ENCODE measurements at places on chromosomes 7 and 10.

- no peak for DNase-seq
Observed at GRCh38 chr7:5212633-5213285, 22.7 kb downstream of the WIPI2 start.

GRCh38 chr10:36499693-36500092, 625.7 kb upstream of the ANKRD30A start:
- no peak for DNase-seq

GRCh38 chr7:55130395-55131141, 111.8 kb downstream of the EGFR start:
- DNase-seq = no peak

DNA sequence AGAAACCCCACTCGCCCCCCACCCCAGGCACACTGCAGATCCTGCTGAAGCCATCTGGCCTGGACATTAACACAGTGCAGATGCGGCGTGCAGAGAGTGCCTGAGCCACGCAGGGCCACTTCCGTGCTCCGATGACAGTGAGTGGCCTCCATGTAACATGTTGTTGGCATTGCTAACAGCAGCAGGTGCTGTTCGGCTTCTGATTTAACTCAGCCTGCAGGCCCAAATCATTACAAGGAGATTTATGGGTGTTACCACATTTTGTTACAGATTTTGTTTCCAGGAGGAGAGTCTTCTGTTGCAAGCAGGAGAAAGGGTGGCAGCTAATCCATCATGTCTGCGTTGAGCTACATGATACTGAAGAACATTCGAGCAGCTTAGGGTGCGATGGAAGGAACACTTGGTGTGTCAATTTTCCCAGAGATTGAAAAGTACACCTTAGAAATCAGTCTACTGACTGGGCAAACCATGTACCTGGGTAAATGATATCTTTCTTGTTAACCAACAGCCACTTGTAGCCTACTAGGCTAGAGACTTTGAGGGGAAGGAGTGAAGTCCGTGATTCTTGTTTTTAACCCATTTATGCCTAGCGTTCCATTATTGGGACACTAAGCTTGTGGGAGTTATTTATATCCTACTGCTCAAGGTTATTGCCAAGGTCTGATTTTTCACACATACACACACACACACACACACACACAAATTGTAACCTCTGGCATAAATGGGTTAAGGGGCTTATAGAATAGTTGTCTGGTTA, 90.0 kb downstream of the JCAD start:
- no peak for DNase-seq

GRCh38 chr7:81393018-81393417, 376.8 kb downstream of the HGF start:
- no peak for DNase-seq

DNA sequence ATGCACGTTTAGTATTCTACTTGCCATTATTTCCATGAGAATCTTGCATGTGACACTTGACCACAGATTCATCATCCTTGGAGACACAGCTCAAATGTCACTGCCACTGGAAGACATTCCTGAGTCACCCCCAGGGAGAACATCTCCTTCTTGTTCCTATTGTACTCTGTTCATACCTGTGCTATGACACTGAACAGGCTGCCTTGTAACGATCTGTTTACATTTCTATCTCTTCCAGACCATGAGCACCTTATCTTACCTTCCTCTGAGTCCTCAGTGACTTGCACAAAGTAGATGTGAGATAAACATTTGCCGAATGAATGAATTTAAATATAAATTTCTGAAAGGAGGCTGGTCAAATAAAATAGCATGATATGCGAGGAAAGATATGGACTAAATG, 331.9 kb upstream of the LRRN3 start:
- DNase-seq = no peak

GRCh38 chr10:119742947-119743648, 17.2 kb downstream of the INPP5F start:
- DNase-seq = no peak

DNA sequence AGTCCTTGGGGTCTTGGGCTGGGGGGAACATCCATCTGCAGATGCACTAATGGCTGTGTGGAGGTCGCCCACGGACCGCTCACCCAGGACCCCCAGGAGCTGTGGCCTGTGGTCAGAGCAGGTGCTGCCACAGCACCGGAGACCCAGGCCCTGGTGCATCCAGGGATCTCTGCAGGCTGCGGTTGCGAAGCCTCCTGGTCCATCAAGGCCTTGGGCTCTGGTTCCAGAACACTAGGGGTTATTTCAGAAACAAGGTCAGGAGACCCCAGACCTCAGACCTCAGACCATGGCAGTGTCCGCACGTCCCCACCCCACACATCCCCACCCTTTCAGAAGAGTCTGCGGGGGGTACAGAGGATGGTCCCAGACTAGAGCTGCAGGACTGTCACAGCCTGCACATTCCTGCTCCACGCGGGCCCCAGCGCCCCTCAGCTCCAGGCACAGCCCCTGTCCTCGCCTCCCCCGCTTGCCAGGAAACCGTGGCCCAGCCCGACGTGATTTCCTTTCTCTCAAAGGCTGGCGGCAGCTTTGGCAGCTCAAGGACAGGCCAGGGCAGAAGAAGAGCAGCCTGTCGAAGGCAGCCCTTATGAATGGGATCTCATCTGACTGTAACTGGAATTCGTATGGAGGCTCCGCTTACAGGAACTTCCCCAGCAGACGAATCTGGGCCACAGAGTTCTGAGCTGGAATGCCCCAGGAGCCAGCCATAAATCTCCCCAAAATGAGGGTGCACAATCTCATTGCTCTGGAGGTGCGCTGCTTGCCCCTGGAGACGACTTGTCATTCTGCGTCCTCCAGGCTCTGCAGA, 136.2 kb upstream of the RET start:
- DNase-seq = no peak

DNA sequence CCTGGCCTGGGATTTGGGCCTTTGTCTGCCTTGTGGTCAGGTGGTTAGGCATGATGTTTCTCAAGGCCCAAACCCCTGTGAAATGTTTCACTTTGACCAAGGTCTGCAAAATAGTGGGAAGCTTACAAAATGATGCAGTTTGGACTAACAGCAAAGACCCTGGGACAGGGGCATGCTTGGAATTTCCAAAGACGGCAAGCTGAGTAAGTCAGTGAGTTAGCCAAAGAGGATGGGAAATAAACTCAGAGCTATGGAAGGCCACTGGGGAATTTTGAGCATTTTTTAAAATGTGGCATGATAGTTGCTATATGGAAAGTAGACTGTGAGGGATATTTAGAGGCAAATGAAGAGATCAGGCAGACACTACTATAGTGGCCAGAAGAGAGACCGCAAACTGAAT, 31.6 kb upstream of the PPP1R3C start:
- DNase-seq = no peak

GRCh38 chr7:150803161-150803860, 2.7 kb downstream of the TMEM176A start:
- DNase-seq = no peak

GRCh38 chr7:132077971-132078685, 498.1 kb downstream of the PLXNA4 start:
- no peak for DNase-seq

DNA sequence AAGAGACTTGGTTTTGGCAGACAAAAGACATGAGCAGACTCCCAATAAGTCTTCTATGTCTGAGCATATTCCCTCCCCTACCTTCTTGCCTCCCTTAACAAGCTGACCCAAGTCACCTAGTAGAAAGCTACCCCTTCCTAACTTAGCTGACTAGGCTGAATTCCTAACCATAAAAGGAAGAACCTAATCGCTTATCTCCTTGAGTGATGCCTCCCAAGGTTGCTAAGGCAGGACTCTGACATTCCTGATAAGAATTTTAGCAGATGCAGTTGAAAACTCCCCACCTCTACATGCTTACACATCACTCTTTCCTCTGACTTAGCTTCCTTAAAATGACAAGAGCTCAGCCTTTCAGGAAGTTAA, 704.7 kb upstream of the MBL2 start:
- no peak for DNase-seq

GRCh38 chr7:151790830-151791620, 85.9 kb downstream of the PRKAG2 start:
- DNase-seq = no peak

DNA sequence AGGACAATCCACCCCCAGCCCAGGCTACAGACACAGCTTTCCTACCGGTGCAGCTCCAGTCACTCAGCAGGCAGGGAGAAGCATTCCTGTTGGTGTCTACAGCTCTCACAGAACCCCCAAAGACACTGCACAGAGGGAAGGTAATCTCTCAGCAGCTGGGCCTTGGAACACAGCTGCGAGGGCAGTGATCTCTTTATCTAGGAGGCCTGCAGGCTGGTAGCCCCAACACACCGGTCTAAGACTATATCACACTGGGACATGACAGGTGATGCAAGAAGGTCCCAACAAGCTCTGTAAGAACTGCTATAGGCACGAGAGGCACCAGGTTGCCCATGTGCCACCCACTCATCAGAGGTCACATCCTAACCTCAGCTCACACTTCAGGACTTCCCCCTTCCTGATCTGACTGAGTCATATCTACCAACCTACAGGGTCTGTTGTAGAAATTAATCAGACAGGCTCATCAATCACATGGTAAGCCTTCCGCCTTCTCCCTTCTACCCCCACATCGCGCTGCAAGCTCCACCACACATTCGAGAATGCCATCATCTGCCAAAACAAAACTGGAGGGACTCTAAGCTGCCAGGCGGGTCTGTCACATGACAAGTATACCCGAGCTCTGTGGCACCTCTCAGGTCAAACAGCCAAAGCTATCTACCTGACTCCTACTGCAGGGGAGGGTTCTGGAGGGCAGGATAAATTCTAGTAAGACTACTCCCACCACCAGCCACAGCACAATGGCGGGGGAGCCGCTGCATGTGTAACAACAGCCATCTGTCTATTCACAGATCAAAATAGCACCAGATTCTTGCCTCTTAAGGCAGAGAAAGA, 26.1 kb downstream of the FAM53B start:
- no peak for DNase-seq

- DNase-seq = no peak
Observed at GRCh38 chr7:121485467-121486243, 89.5 kb upstream of the FAM3C start.

- no peak for DNase-seq
Observed at GRCh38 chr7:151869109-151869428, 7.8 kb downstream of the PRKAG2 start.

GRCh38 chr7:44650772-44651171, 44.3 kb downstream of the OGDH start:
- DNase-seq = no peak
